ENCODE measurements at places on chromosomes 2 and 18.

DNA sequence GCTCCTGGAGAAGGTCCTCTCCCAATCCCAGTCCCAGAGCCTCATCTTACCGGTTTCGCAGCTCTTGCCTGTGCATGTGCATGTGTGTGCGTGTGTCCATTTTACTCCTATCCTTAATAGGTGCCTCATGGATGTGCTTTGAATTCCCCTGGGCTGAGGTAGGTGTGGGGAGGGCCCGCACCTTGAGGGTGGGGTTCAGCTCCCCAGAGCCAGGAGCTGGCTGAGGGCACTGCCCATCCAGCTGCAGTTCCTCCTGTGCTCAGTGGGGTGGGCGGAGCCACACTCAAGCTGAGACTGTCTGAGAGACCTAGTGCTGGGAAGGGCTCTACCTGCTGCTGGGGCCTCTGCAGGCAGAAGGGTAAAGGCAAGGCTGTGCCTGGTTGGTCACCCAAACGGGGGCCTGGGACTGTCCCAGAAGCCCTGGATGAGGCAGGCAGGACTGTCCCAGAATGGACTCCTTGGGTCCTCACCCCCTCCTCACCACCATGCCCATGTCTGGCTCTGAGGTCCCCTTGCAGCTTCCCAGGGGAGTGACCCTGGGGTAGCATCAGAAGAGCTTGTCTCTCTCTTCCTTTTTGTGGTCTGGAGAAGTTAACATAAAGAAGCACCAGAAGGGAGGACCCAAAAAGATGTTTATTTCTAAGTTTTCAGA is 8.9 kb downstream of the GDF7 start:
- DNase-seq, result no peak

DNA sequence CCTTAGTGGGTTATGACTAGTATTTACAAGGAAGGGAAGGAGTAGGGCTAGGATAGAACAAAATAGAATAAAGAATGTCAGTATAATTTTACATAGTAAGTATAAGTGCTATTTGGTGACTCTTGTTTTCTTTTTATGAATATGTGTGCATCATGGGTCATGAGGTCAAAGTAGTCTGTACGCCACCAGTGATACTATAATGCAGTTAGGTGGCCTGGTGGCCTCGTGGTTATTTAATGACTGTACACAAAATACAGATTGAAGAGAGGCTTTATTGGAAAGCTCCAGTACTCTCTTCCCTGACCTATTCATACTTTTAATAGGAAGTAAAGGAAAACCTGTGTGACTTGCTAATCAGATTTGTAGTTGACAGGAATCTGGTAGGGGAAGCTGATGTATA is 27.3 kb downstream of the CAB39 start:
- no peak for DNase-seq

DNA sequence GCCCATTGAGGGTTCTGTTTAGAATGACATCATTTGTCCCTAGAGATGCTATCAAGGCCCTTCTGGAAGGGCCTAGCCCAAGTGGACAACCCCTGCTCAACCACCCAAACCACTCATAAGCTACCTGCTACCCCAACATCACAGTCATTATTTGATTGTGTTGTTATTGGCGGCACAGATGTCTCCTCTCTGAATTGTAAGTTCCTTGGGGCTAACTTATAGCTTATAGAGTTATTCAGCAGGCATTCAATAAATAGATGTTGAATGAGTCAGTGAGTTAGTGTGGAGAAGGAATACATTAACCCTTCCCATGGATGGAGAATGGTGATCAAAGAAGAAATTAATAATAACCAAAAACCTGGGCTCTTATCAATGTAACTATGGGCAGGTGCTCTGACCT is 80.0 kb downstream of the ACAA2 start:
- no peak for DNase-seq

DNA sequence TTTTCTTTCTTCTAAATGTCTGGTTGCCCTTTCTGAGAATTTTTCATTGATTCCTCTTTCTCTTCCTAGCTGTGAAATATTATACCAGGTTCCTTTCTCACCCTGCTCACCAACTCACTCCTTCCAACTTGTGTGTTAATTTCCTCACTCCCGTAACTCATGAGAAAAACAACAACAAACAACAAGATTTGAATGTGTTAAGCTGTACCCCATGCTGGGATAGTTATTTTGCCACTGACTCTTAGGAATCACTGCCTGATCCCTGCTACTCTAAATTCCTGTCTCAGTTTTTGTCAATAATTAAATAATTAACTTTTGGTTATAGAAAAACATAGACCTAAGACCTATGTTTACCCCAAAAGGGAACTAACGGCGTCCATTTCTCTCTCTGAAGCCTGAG is 242.7 kb downstream of the DPP10 start:
- no peak for DNase-seq

- DNase-seq, result peak; percentile 30
Observed at GRCh38 chr18:79680100-79680879, 687 bp downstream of the CTDP1 start.

GRCh38 chr18:50749945-50750344 is 69.9 kb downstream of the MRO start:
- no peak for DNase-seq

- DNase-seq, result no peak
Observed at GRCh38 chr2:147600223-147600622, 244.6 kb upstream of the ACVR2A start.

All from T-cell (primary cell).